Pancreas (tissue), 10 donors: ENCODE measurements at places on chromosomes 1 and 21.

DNA sequence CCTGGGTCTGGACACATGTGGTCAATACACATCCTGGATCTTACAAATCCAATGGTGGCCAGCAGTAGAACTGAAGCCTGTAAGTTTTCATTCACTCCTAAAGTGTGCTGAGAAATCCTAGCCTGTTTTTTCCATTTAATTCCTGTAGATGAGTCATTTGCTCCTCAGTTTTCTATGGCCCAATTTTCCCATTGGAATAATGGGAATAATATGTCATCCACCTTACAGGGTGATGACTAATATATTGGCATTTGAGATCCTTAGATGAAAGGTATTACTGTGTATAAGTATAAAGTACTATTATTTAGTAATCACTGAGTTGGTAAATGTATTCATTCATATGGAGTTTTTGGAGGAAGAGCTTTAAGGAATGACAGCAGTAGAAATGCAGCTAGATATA is 89.7 kb upstream of the ADAR start:
- no peak for DNase-seq

- no peak for DNase-seq
These were observed 63.5 kb upstream of the DIRAS3 start for GRCh38 chr1:68113966-68114365.

DNA sequence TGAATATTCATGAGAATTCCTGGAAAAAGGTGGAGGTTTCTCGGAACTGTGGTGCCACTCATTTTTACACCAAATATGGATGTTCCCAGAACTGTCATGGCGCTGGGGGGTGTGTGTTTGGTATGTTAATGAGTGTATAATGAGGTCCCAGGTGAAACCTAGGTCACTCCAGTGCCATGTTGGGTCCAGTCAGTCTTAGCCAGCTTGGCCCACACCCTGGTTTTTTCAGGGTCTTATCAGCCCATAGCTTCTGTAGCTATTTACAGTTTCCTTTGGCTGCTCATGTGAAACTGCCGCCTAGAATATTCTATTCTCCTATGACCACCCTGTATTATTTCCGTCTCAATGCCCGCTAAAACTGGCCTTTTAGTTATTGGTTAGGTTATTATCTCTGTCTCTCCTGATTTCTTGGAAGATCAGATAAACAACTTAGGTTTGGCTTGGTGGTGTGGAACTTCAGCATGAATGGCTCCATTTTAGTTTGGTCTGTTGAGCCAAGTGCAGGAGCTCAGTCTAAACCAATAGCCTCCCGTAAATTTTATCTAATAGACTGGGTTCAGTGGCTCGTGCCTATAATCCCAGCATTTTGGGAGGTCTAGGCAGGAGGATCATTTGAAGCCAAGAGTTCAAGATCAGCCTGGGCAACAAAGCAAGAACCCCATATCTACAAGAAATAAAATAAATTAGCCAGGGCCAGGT is 42.1 kb upstream of the EDARADD start:
- DNase-seq = no peak

GRCh38 chr1:80645621-80646020 is 1155.1 kb upstream of the ADGRL2 start:
- no peak for DNase-seq

GRCh38 chr21:17370916-17371315 is 141.9 kb upstream of the CXADR start:
- DNase-seq = no peak

- no peak for DNase-seq
These were observed 7.2 kb upstream of the ETS2 start for GRCh38 chr21:38798481-38798882.

DNA sequence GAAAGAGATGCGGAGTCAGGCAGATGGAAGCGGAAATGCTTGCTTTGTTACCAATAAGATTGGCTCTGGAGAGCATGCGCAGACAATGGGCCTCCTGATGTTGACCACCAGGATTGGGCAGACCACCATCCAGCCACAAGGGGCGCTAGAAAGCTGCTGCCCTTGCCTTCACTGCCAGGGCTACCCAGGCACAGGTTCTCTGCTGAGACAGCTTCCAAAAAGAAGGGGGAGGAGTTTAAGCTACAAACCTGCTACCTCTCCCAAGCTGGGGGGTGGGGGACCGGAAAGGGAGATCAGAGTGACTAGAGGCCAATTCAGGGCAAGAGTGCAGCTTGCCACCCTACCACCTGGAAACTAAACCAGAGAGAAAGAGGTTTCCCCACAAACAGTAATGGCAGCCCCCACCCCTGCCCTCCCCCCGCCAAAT is 369.7 kb downstream of the RRAGC start:
- peak; percentile 23 for DNase-seq

- peak; percentile 94 for DNase-seq
These were observed at the start of gene MARCKSL1 for GRCh38 chr1:32335790-32336590. TSS of gene MARCKSL1 (minus strand) at chr1:32336233. CDS start at chr1:32336033, 200 bp downstream.

- peak; percentile 35 for DNase-seq
These were observed 224.9 kb downstream of the BACH1 start for GRCh38 chr21:29523646-29524045.

DNA sequence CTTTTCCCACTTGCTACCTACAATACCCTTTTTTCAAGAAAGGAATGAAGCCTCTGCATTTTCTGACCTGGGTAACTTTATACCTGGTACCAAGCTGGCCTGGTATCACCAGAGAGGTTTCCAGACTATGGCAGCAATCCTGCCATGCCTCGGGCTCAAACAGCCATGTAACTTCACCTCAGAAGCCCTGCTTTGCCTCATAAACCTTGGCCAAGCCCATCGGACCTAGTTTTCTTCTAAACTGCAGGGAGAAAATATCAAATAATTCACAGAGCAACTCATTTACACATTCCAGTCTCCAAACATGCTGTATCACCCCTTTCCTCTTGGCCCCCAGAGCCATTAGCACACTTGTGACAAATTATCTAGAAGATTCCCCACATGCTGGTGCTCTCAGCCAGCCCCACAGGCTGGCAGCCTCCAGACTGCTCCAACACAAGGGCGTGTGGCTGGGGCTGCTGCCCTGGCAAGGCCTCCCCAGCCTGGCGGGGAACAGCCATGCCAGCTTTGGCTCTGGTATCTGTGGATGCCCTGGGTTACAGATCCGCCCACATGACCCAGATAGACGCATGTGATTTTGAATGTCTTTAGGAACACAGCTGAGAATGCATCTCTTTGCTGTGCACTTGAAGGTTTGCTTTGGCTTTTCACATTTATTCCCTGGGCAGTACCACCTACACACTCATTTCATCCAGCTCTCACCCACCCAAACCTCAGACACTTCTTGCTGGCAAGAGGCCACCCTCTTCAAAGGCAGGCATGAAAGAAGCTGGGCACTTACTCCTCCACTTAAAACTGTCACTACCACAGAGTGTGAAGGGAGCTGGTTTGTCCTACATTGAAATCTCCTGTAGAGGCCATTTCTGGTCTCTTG is 70.0 kb upstream of the BCAR3 start:
- DNase-seq = no peak

GRCh38 chr1:5847013-5847659 is 145.1 kb downstream of the NPHP4 start:
- no peak for DNase-seq

DNA sequence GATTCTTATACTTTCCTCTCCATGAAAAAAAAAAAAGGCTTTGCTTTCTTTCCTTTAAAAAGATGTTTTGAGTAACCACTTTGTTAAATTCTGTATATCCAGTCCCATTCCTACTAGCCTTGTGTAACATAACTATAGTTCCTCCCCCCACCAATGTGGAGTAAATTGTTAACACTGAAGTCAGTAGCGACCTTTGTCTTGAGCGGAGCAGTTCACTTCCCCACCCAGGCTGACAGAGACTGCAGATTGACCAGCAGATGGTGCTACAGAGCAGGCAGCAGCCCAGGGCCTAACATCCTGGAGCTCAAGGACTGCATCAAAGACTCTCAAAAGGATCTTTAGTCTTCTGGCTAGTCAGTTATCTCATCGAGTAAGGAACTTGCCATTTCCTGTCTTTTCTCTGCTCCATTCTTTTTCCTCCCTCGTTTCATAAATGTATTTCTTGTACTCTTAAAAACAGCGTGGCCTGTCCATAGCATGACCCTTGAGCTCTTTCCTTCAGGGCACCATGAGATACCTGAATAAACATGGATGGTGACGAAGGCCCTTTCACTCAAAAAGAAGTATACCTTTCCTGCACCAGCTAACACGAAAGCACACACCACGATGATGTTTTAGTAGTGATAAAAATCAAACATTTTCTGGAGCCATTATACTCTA is 503.5 kb upstream of the PKN2 start:
- peak; percentile 77 for DNase-seq

GRCh38 chr1:111990026-111990877 is 784 bp upstream of the KCND3 start:
- peak; percentile 34 for DNase-seq

DNA sequence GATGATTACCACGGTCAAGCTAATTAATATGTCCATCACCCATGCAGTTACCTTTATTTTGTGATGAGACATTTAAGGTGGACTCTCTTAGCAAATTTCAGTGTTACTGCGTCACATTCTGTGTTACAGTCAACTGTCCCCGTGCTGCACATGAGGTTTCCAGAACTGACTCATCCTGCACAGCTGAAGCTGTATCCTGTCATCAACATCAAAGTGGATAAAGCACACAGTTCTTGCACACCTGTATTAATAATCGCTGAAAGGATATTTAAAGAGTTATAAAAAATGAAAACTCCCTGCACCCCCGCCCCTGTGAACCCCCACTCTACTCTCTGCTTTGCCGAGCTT is 3.4 kb upstream of the KRTAP10-5 start:
- no peak for DNase-seq

DNA sequence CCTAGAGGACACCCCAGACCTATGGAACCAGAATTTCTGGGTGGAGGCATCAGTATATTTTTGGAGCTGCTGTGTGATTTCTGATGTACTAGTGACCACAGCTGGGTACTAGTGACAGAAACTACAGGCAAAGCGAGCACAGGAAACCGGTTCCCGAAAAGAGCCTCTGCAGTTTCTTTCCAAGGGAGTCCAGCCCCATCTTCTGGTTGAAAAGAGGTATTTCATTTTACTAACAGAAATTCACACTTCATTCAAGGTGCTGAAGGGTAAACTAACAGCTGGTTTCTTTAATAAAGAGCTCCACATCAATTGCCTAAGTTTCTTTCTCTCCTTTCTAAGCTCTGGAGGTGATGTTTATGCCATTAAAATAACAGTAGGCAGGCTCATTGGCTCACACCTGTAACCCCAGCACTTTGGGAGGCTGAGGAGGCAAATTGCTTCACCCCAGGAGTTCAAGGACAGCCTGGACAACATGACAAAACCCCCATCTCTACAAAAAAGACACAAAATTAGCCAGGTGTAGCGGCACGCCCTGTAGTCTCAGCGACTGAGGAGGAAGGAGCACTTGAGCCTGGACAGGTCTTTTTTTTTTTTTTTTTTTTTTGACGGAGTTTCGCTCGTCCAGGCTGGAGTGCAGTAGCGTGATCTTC is 22.0 kb downstream of the THAP3 start:
- DNase-seq = no peak

DNA sequence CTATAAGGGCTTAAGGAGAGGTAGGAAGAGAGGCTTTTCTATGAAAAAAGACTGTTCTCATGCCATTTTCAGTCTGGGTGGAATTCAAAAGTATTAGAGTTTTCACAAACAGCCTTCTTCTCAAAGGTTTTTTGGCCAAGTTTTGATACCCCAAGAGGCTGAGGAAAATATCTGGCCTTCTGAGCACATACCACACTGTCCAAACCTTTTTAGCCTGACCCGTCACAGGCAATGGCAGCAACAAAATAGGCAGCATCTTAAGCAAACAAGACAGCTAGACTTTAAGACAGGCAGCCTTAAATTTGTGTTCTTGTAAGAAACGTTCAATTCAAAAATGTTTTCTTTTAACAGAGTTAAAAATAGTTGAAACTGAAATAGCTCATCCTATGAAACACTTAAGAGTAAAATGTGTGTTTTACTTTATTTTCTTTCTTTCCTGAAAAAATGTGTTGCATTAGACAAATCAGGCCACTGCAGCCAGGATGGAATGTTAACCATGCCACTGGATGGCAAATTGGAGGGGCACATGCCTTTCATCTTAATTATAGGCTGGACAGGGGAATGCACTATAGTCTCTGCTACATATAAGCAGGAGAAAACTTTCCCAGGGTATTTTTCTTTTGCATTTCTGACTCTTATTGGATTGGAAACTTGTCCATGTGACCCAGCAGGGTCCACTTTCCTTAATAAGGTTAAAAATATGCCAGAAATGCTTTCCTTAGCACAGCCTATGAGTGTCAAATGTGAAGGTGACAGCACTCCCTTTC is 315.0 kb downstream of the TGFB2 start:
- no peak for DNase-seq

GRCh38 chr1:41670217-41670957 is 185.9 kb upstream of the EDN2 start:
- DNase-seq = no peak

GRCh38 chr1:46342084-46342656 is 1.6 kb downstream of the NSUN4 start:
- no peak for DNase-seq

GRCh38 chr1:228185641-228185965 is 20.0 kb downstream of the IBA57 start:
- no peak for DNase-seq

GRCh38 chr1:170619241-170620028 is 44.5 kb upstream of the PRRX1 start:
- peak; percentile 15 for DNase-seq

DNA sequence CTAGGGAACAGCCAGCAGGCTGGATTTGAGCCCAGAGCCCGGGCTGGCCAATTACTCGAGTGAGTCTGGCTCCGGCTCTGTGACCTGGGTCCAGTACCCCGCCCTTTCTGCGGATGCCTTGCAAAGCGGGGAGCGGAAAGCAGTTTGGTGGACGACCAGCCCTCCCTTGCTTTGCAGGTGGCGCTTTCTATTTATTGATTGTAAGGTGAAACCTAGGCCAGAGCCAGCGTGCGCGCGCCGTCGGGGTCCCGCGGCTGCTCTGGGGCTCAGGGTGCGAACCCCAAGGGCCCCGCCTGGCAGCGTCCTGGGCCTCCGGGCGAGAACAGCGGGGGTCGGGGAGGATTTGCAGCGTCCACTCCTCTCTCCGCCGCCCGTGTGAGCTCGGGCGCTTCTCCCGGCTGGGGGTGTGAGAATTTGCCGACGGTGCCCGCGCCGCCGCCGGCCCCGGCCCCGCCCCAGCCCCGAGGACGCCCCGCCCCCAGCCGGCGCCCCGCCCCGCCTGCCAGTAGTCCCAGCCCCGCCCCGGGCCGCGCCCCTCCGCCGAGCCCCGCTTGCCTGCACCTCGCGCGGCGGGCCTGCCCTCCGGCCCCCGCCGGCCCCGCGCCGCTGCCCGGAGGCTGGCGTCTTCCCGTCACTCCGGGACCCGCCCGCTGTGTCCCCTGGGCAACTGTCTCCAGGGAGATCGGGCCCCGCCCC is 37.6 kb downstream of the PIK3CD start:
- DNase-seq = peak; percentile 92

GRCh38 chr1:159296706-159297375 is 5.3 kb upstream of the FCER1A start:
- DNase-seq = no peak

GRCh38 chr1:54792686-54793282 is 8.3 kb downstream of the TTC22 start:
- no peak for DNase-seq

GRCh38 chr1:106754957-106755356 is 301.5 kb upstream of the PRMT6 start:
- no peak for DNase-seq
